ENCODE measurements at places on chromosomes 2 and 18.
A peak's percentile ranks its signal among the peaks of the same experiment; 100 is the strongest.

- DNase-seq: no peak
These were observed 13.9 kb upstream of the ID2 start for GRCh38 chr2:8667896-8668512.

GRCh38 chr18:61882296-61883004 lies 10.4 kb downstream of the RNF152 start:
- DNase-seq: no peak

GRCh38 chr2:43024515-43025011 lies 201.8 kb downstream of the ZFP36L2 start:
- peak; percentile 6 for DNase-seq

DNA sequence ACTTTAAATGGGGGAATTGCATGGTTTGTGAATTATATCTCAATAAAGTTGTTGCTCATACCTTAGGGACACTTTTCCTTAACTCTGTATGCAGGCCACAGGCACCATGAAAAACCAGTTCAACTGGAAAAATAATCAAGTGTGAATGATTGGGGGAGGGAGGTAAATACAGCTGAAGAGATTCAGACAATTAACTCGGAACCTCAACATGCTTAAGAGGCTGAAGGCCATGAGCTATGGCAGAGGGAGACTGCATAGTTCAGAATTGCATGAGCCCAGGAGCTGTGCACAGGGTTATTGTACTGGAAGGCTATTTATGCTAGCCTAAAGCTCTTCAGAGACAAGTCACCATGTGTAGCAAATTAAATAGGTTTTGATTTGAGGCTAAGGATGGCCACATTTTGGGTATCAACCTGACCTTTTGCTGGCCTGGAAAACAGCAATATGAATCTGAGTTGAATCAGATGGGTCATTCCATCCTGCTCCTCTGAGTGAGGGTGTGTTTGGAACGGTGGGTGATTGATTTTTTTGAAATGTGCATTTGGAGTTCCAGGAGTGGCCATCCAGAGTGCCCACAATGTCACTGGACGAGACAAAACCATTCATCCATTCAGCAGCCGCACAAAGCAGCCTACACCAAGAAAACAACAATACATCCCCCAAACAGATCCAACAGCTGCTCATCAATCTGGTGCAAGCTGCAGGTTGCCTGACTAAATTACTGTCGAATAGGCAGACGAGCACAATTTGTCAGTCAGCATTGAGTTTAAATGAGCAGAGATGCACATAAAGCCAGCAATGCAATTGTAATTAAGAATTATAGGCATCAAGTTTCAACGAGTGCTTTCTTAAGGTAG lies 42.5 kb downstream of the HRH4 start:
- DNase-seq: no peak

DNA sequence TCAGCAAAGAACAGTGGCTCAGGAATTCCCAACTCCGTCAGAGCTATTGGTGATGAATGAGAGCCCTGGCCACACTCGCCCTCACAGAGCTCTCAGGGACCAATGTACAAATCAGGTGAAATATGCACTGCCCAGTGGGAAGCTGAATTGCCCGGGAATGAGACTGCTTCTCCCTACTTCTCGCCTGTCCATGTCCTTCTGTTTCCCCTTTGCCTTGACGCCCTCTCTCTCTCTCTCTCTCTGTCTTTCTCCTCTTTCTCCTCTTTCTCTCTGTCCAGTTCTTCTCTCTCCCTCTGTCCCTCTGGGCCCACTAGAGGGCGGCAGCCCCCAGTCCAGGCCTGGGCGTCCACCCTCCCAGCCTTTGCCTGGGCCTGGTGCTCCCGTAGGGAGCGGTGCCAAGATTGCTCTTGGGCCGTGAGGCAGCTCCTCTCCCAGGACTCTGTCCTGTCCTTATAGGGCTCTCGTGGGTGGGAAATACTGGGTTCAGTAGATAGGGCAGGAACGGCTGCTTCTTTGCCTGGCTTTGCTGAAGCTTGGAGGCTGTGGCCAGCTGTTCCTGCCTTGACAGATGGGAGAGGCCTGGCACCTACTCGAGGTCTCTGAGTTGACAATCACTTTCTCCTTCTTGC lies 28.4 kb upstream of the PUM2 start:
- DNase-seq: no peak

GRCh38 chr2:75607400-75607798 lies 39.2 kb upstream of the MRPL19 start:
- DNase-seq: no peak

DNA sequence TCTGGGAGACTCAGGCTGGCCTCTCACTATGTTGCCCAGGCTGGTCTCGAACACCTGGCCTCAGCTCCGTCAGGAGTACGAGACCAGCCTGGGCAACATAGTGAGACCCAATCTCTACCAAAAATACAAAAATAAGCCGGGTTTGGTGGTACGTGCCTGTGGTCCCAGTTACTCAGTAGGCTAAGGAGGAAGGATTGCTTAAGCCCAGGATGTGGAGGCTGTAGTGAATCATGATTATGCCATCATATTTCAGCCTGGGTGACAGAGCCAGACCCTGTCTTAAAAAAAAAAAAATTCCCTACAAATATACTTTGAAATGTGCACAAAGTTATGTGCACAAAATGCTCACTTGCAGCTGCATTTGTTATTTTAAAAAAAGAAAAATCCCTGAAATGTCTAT lies 26.3 kb upstream of the AGAP1 start:
- no peak for DNase-seq

GRCh38 chr2:132815516-132815915 lies 145.5 kb upstream of the LYPD1 start:
- DNase-seq: no peak

GRCh38 chr2:109447776-109448175 lies 166.0 kb downstream of the SEPTIN10 start:
- DNase-seq: no peak

GRCh38 chr2:64838817-64839216 lies 150.4 kb upstream of the SLC1A4 start:
- no peak for DNase-seq

DNA sequence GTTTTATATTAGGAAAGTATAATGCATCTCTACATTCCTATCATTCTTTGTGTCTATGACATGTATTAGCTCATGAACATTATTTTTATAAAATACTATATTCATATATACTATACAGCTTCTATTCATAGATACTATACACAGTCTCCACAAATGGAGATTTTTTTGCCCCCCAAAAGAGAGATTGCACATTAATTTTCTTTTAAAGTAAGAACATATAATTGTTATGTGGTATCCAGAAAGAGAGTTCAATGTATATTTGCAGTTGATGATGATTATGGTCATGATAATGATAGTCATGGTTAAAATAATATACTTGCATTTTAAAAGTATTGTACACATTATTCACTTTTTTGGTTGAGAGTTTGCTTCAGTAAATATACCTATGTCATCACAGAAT lies 445.3 kb downstream of the DSC3 start:
- DNase-seq: no peak

- no peak for DNase-seq
These were observed 8.2 kb upstream of the VPS4B start for GRCh38 chr18:63430526-63430925.

DNA sequence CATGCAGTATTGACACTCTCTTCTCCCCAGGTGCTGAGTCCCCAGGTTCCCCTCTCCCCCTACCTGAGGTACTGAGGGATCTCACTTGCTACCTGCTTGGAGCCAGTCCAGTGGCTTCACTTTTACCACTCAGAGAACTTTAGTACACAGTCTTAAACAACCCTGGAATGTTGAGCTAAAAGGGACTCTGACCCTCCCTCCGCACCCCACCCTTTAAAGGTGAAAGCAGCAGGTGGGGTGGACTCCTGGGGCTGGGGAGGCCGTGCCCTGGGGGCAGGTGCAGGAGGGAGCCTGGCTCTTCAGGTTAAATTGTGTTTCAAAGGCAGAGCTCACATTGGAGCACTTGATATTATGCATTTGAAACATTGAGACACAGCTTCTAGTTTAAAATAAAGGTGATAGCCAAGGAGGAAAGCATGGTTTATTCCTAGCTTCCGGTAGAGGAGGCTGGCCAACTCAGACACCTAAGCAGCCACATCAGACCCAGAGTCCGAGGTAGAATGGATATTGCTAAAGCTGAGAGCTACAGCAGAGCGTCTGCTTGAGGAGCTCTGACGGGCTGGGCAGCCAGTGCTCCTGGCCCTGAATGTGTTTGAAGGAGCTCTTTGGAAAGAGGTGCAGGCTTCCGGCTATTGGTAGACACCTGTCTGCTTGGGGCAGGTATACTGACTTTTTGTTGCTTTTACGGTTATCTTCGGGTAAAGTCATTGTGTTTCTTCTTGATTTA lies 196.4 kb downstream of the AGAP1 start:
- no peak for DNase-seq
